ENCODE measurements at places on chromosomes 4 and X.
A peak's percentile ranks its signal among the peaks of the same experiment; 100 is the strongest.

DNA sequence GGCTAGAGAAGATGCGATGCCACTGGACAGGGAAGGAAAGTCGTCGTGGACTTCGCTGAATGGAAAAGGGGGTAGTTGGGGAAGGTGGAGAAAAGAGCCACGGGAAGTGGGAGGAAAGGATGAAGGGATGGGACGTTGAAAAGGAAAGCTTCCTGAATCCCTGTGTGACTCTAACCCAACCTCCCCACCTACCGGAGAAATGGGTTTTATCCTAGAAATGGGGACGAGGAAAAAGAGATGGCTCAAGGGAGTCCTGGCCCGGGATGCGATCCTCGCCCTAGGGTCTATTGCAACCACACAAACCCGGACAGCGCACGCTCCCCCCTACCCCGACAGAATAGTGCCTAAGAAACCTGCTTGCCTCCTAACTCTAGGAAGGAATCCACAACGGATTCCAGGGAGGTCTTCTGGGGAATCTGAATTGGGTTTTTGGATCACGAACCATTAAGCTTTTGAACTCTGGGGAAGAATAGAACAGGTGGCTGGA, 738 bp upstream of the TSPAN5 start:
- peak; percentile 56 for DNase-seq

DNA sequence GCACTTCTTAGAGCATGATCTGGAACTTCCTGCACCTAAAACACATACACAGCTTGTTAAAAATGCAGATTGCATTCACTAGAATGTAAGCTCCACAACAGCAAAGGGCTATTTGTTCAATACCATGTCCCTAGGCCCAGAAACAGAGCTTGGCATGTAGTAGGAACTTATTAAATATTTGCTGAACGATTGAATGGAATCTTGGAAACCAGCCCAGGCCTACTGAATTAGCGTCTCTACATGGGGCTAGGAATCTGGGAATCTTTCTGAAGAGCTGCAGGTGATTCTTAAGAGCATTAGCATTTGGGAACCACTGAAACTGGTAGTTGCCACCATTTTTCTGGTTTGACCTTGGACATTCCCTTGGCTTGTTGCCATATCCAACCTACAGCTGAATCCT, 234.1 kb downstream of the STIM2 start:
- DNase-seq: no peak

DNA sequence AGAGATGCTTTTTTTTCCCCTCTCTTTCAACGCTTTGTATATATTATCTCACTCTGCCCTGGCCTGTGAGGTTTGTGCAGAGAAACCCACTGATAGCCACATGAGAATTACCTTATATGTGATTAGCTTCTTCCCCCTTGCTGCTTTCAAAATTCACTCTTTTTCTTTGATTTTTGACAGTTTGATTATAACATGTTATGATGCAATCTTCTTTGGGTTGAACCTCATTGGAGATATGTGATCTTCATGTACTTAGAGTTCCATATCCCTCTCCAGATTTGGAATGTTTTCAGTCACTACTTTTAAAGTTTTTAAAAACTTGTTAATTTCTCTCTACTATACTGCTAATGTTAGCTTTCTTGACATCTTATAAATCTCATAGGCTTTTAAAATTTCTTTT, 479.5 kb upstream of the AGA start:
- no peak for DNase-seq

GRCh38 chr4:79632114-79632513, 224.1 kb upstream of the GK2 start:
- no peak for DNase-seq

- no peak for DNase-seq
Measured at GRCh38 chr4:23337292-23337691, 552.6 kb downstream of the PPARGC1A start.

- DNase-seq: no peak
Measured at GRCh38 chrX:47585273-47585672, 3.0 kb downstream of the TIMP1 start.

DNA sequence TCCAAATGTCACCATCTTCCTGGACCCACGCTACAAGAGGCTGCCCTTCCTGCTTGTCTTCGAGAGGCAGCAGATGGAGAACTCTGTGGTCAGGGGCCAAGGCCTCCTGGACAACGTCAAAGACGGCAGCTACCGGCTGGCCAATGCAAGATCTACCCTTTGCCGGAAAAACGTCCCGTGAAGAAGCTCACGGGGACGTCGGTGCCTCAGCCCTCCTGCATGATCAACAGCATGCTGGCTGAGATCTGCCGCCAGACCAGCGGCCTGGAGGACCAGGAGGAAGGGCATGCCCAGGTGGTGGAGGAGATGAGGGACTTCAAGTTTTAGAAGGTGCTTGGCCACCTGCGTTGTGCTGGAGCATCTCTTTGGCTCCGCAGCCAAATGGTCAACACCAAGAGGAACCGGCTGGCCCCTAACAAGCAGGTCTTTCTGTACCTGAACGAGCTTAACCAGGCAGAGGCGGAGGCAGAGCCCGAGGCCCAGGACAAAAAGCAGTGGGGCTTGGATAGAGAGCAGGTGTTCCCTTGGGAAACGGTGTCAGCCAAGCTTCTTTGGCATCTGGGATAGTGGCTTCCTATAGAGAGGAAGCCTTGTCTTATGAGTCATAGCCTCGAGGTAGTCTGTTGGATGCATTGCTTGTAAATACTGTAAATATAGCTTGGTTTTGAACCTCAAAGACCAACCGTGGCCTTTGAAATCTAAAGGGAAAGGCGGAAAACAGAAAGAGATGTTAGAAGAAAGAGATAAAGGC, 94.8 kb upstream of the ELOVL6 start:
- DNase-seq: no peak

DNA sequence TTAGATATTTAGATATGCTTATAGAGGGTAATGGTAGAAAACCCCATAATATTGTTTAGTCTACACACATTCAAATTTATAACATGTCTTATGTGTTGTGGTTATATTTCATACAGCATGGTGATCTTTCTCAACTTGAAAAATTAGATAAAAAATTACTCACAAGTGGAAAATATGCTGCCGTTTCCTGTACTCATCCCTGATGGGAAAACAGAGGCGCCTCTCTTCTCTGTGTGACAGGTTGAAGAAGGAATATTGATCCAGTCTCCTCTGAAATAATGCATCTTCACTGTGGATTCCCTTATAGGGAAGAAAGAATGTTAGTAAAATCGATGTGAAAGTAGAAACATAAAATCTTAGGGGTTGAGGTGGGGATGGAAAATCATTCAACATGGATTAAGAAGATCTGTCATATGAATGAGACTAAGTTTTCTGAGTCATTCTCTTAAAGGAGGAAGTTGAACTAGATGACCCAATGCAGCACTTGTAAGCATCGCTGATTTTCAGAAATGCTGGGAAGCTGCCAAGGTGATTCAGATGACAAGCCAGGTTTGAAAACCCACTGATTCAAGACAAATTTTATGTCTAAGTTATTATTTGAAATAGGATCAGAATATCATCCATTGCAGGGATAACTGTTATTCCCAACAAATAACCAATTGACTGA, 70.7 kb downstream of the ANKRD50 start:
- DNase-seq: peak; percentile 85

DNA sequence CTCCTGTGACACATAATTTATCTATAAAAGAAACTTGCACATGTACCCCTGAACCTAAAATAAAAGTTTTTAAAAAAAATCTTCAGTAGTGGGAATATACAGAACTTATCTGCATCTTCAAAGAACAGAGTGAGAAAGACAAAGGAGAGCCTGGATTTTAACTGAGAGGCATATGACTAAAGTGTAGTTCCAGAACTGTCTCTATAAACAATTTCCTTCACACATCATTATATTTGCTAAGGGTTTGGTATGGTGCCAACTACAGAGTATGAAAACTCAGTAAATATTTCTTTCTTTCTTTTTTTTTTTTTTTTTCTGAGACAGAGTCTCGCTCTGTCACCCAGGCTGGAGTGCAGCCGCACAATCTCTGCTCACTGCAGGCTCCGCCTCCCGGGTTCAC, 49.9 kb upstream of the NFKB1 start:
- no peak for DNase-seq

GRCh38 chr4:149897783-149898182, 82.1 kb upstream of the IQCM start:
- DNase-seq: no peak

- no peak for DNase-seq
Measured at GRCh38 chrX:18630934-18631333, 41.0 kb downstream of the RS1 start.

- DNase-seq: no peak
Measured at GRCh38 chrX:15906041-15906943, 51.7 kb upstream of the AP1S2 start.

GRCh38 chr4:2886622-2887021, 43.0 kb downstream of the ADD1 start:
- no peak for DNase-seq

DNA sequence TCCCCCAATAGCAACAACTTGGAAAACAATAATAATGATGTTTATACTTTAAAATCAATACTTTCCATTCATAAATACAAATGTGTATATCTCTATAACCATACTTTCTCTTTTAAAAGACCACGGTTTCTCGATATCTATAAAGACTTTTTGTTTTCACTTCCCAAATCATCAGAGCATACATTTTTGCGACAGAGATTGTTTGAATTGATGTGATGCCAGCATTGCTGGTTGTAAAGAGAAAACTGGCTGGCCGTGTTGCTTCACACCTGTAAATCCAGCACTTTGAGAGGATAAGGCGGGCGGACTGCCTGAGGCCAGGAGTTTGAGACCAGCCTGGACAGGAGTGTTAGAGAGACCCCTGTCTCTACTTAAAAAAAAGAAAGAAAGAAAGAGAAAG, 77.6 kb upstream of the ZNF518B start:
- DNase-seq: no peak

DNA sequence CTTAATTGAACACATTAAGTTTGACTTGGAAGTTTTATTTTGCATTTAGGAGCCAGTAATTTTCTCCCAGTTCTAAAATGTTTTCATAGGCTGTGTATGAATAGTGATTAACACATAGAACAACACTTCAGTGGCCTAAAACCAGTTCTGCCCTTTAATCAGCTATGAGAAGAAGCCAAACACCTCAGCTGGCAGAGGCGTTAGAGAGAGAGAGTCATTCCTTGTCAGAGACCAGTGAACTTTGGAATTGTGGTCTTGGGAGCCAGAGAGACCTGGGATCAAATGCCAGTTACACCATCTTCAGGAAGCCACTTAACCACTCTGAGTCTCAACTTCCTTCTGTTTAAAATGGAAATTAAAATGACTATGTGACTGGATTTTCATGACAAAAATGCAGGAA, 39.3 kb upstream of the PRPS2 start:
- DNase-seq: no peak

DNA sequence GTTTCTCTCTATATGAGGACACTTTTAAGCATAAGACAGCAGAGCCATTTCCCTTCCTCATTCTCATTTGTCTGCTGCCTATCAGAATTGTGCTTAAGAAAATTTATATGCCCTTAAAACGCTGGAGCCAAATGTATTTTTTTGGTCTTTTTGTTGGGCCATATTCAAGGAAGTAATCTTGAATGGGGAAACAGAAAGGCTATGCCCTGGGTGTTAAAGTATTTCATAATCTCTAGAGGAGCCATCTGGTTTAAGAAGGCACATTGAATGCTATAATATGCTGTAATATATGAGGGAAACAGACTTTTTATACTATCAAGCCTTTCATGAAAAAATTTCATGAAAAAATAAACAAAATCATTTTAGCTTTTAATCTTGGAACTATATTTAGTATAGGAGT, 4.3 kb downstream of the DMD start:
- no peak for DNase-seq

DNA sequence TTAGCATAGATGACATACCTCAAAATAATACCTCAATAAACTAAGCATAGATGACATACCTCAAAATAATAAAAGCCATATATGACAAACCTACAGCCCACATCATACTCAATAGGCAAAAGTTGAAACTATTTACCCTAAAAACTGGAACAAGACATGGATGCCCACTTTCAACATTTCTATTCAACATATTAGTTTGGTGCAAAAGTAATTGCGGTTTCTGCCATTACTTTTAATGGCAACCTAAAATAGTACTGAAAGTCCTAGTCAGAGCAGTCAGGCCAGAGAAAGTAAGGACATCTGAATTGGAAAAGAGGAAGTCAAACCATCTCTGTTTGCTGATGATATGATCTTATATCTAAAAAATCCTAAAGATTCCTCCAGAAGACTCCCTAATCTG, 250.4 kb downstream of the RAB28 start:
- DNase-seq: no peak

DNA sequence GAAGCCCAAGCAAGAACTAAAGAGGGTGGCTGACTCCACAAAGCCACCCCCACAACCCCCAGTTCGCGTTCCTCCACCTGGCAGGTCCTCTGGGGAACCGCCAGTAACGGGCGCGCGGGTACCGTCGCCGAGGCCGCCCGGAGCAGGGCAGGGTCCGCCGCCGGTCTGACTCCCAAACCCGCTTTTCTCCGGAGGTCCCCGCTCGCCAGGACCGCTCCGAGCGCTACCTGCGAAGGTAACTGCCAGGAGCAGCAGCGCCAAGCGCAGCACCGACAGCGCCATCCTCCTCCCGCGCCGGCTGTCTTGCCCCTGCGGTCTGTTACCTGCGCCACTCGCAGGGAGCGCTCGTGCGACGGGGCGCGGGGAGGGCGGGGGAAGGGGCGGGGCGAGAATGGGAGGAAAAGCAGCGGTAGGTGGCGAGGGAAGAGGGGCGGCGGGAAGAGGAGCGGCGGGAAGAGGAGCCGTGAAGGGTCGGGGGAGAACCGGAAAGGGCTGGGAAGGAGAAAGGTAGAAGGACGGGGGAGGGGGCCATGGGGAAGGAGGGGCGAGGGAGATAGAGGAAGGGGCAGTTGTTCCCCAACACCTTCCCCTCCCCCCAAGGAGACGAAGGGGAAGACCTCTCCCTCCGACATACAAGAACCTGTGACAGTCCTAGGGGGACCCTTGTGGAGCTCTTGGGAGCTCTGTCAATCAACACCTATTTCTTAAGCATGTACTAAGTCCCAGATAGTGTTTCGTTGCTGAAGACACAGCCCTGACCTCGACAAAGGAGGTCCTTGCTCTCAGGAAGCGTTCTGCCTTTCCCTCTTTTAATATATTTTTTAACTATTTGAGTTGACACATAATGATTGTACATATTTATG, at the start of gene SPINK2:
Gene SPINK2, minus strand, starts transcription at position 321 of the 863 bp plus-strand sequence. Its CDS starts 39 bp downstream, at position 282.
- no peak for DNase-seq

- no peak for DNase-seq
Measured at GRCh38 chrX:12206413-12206812, 68.1 kb downstream of the FRMPD4 start.

- no peak for DNase-seq
Measured at GRCh38 chrX:69278031-69278687, 112.9 kb upstream of the PJA1 start.

DNA sequence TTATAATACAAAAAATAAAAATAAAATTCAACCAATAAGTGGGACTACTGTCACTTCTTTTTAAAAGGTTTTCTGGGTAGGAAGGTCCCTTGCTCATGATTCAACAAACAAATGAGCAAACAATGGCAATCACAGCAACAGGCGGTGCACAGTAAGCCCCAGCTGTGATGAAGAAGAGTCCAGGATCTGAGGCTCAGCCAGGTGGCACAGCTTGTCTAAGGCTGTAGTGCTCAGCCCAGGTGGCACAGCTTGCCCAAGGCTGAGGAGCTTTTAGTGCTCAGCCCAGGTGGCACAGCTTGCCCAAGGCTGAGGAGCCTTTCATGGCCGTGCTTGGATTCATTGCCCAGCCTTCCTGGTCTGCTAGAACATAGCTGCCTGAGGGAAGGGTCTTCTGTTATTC, 75.0 kb downstream of the ZFYVE28 start:
- DNase-seq: no peak

- no peak for DNase-seq
Measured at GRCh38 chr4:79831119-79831528, 241.9 kb downstream of the ANTXR2 start.

- DNase-seq: no peak
Measured at GRCh38 chr4:95105112-95105511, 347.4 kb downstream of the BMPR1B start.
